ENCODE measurements at places on chromosomes 4 and X.

- no peak for DNase-seq
Observed at GRCh38 chrX:9189286-9189685, 155.4 kb upstream of the FAM9B start.

- DNase-seq = no peak
Observed at GRCh38 chrX:72243472-72243871, 4.6 kb upstream of the ERCC6L start.

DNA sequence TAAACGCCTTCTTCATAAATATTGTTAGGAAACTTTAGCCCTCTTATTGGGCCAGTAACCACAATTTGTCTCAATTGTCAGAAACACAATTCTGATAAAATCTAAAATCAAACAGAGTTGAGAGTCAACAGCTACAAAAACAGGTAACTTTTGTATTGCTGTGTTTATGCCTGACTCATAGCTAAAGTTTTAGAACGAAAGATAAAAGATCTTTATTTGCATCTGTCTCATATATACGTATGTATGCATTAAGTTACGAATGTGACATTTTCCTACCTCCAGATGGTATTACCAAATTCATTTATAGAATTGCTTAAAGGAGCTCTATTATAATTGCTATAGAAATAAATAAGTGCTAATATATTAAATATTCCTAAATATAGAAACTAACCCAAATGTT is 887.9 kb upstream of the NDST4 start:
- no peak for DNase-seq

DNA sequence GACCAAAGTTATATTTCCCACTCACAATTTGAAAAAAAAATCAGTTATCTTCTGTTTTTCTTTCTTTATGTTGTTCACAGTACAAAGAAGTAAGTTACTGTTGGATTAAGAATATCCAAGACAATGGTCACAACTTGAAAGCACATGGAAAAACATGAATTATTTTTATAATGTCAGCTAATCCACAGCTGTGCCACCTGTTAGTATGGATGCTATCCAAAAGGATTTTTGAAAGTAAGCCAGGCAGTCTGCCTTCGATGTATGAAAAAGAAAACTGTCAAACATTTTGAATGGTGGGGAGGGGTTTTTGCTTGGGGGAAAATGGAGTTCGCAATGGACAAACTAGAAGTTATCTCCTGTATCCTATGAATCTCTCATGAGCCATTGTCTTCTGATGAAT is 6.2 kb downstream of the GPM6A start:
- DNase-seq = no peak

GRCh38 chrX:67731061-67731460 is 187.2 kb downstream of the AR start:
- DNase-seq = peak; percentile 55

- no peak for DNase-seq
Observed at GRCh38 chr4:149005191-149005590, 563.0 kb upstream of the NR3C2 start.

DNA sequence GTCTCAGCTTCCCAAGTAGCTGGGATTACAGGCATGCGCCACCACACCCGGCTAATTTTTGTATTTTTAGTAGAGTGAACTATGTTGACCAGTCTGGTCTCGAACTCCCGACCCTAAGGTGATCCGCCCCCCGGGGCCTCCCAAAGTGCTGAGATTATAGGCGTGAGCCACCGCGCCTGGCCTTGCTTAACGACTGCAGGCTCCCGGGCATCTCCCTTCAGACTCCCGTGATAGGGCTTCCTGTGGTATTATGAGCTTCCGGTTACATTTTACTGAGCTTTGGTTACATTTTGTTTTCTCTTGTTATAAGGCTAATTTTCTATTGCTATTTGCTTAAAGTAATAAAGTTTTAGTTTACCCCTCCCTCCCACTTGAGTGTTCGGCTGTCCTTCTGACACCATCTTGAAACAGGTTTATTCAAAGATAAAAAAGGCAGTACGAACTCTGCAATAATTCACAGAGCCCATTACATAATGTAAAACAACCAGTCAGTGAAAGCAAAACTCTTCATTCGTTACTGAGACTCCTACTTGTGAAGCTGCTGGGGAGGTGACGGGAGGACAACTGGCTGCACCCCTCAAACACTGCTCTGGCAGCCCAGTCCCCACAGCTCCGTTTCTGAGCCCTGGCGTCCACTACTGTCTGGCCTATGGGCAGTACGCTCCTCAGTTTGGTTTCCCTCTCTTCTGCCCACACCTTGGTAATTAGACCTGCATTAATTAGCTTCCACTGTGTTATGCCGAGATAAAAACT is 795.7 kb upstream of the SLIT2 start:
- no peak for DNase-seq

- no peak for DNase-seq
Observed at GRCh38 chr4:143375326-143376073, 38.8 kb downstream of the GAB1 start.

GRCh38 chr4:7828011-7828720 is 111.5 kb downstream of the AFAP1 start:
- DNase-seq = peak; percentile 79

DNA sequence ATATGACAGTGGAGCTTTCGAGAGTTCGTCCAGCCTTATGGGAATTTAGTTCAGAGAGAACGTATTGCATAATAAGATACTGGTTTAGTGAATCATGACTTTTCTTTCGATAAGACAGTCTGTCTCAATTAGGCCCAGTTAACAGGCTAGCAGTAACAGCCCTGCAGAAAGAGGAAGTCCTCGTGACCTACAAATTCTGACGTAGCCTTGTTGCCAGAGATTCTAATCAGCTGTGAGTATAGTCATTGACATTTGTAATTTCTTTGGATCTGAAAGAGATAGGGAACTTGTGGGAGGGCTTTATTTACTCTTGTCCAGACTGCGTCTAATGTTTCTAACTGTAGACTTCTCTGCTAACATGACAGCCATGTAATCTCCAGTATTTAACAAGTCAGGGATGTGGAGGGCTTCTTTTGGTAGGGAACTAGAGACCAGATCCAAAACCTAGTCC is 15.8 kb downstream of the ART3 start:
- no peak for DNase-seq

DNA sequence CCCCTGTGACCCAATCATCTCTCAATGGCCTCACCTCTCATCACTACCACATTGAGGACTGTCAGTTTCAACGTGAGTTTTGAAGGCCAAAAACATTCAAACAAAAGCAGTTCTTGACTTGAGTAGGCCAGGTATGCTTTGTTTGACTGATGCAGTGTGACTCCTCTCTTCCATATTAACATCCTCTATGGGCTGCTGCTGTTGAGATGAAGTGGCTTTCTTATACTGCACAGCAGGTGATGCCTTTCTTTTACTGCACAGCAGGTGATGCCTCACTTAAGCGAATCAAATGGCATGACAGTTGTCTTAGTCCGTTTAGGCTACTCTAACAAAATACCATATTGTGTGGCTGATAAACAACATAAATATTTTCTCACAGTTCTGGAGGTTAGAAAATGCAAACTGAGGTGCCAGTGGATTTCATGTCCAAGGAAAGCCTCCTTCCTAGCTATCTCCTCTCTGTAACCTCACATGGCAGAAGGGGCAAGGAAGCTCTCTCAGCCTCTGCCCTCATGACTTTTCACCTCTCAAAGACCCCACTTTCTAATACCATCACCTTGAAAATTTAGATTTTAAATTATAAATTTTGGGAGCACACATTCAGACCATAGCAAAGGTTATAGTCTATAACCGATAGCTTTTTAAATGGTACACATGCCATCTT is 2267.9 kb upstream of the AGA start:
- no peak for DNase-seq

DNA sequence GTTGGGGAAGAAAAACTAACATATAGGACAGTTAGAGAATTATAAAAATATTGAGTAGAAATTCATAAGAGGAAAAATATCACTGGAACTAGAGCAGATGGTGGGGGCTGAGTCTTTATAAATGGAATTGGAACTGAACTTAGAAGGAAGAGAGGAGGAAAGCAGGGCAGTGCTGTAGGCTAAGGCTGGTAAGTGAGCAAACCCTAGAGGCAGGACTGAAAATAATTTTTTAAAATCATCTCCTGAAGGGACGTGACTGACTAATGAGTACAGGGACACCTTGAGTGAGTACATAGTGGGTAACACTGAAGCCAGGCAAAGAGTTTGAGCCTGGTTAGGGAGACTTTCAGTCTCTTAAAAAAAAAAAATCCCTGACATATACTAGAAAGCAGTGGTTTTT is 63.3 kb downstream of the GALNT7 start:
- no peak for DNase-seq

DNA sequence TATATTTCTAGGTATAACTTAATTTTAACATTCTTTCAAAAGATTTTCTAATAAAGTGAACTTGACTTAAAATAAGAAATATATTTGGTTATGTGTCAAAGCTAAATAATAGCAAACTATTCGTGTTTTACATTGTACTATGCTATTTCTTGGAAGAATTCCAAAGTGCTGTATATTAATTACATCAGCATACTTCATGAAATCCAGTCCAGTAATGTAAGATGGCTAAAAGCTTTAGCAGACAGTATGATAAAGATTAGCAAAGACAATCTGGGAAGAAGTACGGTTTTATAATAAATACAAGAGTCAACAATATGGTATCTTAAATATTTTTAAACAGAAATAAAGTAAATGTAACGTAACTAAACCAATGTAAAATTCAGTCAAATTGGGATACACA is 125.7 kb downstream of the FSTL5 start:
- DNase-seq = no peak

- peak; percentile 13 for DNase-seq
Observed at GRCh38 chr4:168604496-168605373, 107.9 kb downstream of the PALLD start.

DNA sequence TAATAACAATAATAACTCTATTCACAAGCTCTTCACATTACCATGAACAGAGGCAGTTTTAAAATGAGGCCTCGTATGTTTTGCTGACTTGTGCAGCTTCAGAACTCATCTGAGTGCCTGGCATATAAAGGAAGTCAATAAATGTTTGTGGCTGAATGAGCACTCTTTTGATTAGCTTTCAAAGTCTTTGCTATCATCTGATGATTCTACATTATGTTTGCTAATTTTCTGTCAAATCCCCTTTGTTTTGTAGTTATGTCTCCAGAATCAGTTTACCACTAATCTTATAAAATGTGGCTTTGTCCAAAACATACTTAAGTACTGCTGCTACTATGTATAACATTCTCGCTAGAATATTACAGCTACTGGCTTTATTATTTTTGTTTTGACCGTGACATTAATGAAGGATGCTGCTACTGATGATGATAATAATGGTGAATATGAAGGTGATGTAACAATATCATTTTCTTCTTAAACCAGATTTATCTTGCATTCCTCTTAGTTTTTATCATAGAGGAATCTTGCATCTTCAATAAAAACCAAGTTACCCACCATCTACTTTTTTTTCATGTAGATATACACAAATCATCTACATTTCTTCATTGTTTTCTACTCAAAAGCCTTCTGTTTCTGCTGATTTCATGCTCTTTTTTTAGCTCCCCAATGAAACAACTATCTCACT is 384.5 kb downstream of the NAF1 start:
- no peak for DNase-seq

DNA sequence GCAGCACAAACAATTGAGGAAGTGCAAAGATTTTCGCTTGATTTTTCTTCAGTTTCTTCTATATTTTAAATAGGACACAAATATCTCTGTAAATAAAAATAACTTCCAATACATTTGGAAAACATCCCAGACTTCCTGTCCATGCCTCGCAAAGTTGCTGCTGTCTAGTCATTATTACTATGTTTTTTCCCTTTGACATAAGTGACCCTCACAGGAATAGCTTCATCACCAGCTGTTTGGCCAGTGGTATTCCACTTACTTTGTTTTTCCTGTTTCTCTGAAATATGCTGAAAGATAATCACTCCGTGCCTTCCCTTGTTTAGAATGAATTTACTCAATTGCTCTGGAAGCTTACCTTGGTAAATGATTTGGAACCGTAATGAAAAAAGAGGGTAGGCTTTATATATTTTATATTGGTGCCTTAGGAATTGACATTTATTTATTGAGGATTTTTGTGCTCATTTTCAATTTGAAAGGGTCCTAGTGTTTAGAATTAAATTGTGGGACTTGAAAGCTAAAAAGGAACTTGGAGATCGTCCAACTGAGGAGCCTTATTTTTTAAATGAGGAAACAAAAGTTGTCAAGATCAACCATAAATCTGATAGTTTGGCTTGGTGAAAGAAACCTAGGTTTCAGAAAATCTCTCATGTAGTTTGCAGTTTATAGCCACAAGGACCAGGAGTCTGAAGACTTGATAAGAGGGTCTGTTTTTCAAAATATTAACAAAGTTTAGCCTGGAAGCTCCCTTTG is 65.6 kb downstream of the CDKL5 start:
- DNase-seq = peak; percentile 2

DNA sequence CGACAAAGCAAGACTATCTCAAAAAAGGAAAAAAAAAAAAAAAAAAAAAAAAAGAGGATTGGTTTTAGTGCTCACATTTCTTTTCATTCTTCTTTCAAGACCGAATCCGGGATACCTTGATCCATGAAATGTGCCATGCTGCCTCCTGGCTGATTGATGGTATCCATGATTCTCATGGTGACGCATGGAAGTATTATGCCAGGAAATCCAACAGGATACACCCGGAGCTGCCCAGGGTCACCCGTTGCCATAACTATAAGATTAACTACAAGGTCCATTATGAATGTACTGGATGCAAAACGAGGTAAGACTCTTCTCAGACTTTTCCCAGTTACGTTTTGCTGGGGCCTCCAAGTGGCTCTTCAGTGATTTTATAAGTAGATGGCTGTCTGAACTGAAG is 6.1 kb downstream of the CXCR3 start:
- DNase-seq = no peak

DNA sequence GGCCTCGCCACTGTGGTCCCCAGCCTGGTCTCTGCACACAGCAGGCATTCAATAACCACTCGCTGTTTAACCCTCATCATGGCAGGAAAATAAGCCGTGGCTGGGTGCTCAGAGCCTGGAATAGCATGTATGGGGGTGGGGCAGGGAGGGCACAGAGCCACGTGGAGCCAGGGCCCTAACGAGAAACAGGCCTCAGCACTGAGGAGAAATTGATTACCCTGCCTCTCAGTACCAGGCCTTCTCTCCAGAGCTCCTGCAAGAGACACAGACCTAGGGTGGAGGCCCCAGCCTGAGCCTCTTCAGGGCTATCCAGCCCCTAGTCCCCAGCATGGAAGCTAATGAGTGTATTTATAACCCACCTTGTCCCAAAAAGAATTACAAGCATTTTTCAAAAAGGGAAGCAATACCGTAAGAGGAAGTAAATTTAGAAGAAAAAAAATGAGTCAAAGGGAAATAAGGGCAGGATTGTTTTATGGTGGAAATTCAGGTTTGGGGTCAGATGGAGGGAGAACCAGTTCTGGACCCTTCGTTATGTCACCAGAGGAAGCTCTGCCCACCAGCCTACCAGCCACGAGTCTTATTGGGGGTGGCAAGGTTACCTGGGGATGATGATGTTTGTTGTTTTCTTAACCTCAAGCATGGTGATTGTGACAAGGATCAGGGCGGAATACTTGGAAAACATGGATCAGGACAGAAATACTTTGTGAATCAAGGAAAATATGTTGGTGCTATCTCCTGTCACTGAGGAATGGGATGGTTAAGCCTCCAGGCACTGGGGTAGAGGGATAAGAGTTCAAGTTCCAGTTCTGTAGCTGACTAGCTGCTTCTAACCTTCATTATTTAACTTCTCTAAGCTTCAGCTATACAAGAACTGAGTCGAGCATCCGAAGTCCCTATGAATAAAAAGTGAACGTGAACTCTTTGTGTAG is 101.9 kb upstream of the RBPJ start:
- no peak for DNase-seq

Measured in right lung (tissue), 10 donors.